MG63 (cell line): ENCODE measurements at places on chromosomes 16 and 17.

GRCh38 chr16:66088681-66089080 lies 277.8 kb upstream of the CDH5 start:
- DNase-seq, result no peak

DNA sequence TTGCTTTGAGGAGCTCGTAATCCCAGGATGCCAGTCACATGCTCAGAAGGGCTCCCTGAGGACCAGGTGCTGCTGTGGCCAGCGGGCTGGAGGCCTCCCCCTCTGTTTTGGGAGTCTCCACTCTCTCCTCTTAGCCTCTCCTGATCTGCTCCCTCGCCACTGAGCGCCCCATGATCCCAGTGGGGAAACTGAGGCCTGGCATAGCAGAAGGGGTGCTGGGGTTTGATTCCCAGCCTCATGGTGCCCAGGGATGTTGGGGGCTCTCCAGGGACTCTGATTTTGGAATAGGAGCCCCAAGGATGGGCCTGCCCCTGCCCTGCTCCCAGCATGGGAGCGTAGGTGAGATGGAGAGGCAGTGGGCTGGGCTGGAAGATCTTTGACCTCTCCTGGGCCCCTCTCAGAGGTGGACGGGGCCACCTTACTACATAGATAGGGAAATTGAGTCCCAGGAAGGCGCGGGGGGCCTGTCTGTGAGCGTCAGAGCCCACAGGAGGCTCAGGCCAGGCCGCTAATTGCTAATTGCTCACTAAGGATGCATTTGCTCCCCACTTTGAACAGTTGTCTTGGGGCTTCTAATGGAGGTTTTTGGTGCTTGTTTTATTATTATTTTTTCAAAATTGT lies 525 bp upstream of the ADCY7 start:
- DNase-seq, result no peak

DNA sequence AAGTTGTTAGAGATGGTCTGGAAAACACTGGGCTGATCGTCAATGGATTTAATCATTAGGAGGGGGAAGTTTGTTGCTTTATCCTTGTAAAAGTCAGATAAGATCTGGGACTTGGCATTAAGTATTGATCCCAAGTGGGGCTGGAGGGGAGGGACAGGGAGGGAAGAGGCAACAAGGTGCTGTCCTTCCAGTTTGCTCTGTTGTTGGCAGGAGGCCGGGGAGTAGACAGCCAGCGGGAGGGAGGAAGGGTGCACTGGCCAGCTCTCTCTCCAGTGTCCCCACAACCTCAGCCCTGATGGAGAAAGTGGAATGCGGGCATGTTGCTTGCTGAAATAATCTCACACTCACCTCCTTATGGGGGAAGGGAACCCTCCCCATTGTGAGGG lies 210.2 kb downstream of the CCDC182 start:
- no peak for DNase-seq

- DNase-seq, result no peak
Observed at GRCh38 chr16:22670044-22670536, 143.9 kb upstream of the HS3ST2 start.

DNA sequence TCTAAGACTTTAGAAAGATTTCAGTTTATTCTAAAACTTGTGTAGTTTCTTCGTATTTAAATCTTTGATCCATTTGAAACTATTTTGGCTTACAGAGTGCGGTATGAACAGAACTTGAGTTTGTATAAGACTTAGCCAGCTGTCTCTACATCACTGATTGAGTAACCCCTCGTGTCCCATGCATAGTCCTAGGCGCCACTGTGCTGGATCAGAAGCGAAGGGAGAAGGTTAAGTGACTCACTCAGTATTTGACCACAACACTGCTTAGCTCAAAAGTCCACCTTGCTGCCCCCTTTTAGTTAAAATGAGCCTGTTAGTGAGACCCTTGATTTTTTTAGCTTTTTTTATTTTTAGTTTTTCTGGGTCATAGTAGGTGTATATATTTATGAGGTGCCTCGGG lies 28.4 kb downstream of the CD300LB start:
- no peak for DNase-seq

- DNase-seq, result no peak
Observed at GRCh38 chr17:50797135-50797810, 30.0 kb upstream of the ANKRD40CL start.

DNA sequence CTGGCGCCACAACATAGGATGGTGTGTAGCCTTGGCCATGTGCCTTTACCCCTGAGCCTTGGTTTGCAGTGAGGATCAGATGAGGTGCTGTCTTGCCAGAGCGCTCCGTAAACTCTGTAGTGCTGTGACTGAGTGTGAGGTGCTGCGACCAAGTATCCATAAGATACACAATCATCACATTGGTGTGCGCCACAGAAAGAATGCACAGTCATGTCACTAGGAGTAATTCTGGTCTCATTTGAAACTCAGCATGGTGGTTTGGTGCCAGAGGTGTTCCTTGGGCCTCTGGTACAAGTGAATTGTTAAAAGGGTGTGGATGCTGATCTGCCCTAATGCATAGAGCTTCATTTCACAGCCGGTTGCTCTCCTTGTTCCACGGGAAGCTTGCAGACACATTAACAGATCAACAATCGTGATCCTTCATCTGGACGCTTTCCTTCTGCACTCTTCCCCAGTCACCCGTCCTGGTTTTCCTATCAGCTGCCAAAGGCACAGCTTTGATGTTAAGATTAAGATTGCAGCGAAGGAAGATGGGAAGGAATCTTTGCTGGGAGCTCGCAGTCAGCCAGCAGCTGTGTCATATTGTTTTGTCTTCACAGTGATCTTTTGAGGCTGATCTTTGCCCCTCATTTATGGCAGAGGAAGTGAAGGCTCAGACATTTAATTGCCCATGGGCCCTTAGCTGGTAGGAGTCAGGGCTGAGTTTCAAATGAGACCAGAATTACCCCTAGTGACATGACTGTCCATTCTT lies 79.1 kb downstream of the KSR1 start:
- DNase-seq, result no peak

DNA sequence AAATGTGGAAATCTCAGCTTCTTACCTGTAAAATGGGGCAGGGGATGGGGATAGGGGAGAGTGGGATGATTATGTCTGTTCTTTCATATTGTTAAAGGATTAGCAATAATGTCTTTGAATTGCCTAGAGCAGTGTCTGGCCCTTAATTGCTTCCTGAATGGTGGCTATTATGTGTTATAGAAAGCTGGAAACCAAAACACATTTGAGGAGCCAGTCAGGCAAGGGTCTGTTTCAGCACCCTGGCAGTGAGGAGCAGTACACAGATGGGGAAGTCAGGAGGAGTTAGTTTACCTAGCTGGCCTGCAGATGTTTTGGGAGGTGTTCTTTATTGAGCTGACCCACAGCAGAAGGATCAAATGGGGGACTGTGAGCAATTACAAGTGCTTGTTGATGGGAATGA lies 63.0 kb downstream of the NUP93 start:
- no peak for DNase-seq

- no peak for DNase-seq
Observed at GRCh38 chr17:8762012-8762411, 3.7 kb upstream of the SPDYE4 start.

DNA sequence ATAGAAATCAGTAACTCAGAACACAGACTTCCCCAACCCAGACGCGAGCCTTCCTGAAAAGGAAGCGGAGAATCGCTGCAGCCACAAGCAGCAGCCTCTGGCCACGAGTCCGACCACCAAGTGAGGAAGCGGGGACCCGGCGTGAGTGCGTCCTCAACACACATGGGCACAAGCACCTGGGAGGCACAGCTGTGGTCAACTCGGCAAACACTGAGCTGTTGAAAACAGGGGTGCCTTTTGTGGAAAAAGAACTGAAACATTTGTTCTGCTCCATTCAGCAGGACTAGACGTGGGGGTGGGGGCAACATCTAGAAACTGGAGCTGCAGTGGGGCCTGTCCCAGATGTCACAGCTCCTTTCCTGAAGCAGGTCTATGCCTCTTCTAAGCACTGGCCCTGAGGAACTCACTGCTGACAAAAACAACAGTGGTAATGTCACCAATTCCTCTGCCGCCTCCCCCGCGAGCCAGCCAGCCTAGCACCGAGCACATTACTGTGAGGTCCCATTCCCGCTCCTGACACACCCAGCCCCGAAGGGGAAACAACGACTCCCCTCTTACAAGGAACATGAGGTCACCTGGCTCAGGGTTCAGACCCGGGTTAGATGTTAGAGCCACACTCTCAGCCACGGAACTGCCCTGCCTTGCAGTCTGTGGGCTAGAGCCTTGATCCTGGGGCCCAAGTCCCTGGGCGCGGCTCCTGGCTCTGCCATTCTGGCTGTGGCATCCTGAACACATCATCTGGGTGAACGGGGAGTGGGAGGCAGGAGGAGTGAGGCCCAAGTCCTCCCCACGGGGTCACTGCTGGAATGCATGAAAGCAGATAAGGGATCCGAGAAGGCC lies 29.0 kb downstream of the KDM8 start:
- DNase-seq, result no peak

GRCh38 chr17:63279498-63280230 lies 166.4 kb downstream of the CYB561 start:
- no peak for DNase-seq

- DNase-seq, result no peak
Observed at GRCh38 chr17:40072735-40073346, 10.1 kb downstream of the THRA start.

- DNase-seq, result no peak
Observed at GRCh38 chr17:75980188-75981018, 1.4 kb downstream of the TEN1 start.

DNA sequence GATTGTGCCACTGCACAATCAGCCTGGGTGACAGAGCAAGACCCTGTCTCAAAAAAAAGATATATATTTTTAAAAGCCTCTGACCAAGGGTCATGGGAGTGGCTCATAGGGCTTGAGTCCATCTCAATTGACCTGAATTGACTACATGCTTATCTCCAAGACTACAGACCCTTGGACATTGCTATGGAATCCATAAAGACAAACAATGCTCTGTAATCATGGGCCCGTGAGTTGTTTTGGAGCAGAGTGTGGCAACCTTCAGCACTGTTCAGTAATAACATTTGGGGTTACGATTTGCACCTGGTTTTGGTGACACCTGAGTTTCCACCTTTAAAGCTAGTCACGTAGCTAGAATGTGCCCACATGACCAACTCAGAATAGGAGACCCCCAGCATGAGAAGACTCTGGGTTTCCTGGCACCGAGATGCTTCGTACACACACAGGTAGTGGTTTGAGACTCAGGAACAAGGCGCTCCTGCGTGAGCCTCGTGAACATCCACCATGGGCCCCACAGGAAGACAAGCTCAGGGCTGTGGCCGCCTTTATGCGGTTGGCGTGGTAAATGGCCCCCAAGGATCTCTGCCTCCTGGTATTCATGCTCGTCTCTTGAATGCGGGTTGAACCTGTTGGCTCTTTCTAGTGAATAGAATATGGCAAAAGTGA lies 66.6 kb upstream of the RPH3AL start:
- no peak for DNase-seq

DNA sequence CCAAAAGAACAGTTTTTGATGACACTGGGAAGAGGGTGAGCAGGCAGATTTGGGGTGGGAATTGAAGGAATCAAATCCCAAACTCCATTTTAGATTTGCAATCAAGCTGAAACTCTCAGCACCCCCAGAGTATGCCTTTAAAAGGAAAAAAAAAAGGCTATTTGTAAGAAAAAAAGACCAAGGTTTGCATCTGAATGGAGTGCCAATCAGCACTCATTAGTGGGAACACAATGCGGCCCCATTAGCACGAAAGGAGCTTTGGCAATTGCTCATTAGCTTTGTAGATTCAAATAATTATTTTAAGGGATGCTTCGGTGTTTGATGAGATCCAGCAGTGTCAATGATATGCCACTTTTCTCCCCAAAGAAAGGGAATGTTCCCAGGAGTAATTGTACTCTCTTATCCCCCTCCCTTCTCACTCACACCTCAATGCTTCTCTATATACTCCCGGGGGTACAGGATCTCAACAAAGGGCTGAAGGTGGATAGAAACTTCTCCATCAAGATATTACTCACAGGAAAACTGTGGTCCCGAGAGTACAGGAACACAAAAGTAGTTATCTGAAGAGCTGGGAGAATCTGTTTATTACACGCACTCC lies 32.2 kb downstream of the CHP2 start:
- no peak for DNase-seq

- peak; percentile 25 for DNase-seq
Observed at GRCh38 chr16:11621920-11622651, 35.4 kb upstream of the LITAF start.

- DNase-seq, result no peak
Observed at GRCh38 chr17:30413109-30413508, 34.4 kb downstream of the CPD start.

- DNase-seq, result no peak
Observed at GRCh38 chr16:1771188-1771863, at the start of gene NME3. NME3 (minus strand) TSS chr16:1771543; CDS start chr16:1771534, 9 bp downstream.

- peak; percentile 94 for DNase-seq
Observed at GRCh38 chr16:5216441-5217080, 119.0 kb upstream of the EEF2KMT start.

DNA sequence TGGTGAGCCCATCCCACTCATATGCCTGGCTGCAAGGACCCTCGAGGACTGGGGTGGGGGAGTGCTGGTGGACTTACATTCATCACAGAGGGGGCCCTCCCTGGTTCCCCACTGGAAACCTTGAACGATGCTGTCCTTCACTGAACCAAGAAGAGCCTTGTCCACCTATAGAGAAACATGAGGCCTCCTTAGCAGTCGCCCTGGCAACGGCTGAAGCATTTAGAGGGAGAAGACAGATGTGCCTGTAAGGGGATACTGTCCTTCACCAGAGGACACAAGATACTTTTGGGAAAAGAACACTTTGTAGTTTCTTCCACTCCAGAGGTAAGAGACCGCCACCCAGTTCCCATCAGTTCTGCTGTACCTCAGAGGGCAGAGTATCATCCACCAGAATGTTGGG lies 6.5 kb downstream of the HIGD1B start:
- DNase-seq, result no peak

DNA sequence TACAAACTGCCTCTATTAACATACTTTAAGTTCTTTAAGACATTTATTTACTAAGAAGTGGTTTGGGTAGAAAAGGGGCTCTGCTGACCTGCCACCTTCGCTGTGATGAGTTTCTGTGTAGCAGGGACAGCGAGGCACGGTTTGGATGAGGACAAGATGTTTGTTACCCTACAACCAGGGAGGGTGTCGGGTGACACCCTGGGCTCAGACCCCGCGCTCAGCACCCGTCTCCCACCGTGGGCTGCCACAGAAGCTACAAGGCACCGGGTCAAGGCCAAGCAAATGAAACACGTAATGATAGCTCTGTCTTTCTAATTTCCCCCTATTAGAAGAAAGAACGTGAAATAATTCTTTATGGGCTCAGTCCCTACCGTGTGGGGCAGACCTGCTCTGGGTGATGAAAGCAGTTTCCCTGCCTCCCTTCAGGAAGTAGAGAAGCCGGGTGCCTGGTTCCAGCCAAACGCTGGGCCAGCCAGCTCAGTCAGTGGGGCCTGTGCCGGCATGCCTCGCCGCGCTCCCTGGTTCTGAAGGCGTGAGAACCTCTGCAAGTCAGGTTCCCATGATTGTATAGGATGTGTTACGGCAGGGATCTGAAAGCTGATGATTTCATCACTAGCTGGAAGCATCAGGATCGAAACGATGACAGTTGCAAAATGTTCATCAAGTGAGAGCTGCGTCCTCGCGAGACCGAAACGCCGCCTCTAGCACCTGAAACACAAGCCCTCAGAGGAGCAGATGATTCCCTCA lies 3.9 kb downstream of the ZNF750 start:
- DNase-seq, result no peak
